ENCODE measurements at places on chromosomes 2 and 18. TPM values are rescaled to one million over a fixed set of nuclear protein-coding genes. Genes with fewer than 3 reads are reported as not detected.

DNA sequence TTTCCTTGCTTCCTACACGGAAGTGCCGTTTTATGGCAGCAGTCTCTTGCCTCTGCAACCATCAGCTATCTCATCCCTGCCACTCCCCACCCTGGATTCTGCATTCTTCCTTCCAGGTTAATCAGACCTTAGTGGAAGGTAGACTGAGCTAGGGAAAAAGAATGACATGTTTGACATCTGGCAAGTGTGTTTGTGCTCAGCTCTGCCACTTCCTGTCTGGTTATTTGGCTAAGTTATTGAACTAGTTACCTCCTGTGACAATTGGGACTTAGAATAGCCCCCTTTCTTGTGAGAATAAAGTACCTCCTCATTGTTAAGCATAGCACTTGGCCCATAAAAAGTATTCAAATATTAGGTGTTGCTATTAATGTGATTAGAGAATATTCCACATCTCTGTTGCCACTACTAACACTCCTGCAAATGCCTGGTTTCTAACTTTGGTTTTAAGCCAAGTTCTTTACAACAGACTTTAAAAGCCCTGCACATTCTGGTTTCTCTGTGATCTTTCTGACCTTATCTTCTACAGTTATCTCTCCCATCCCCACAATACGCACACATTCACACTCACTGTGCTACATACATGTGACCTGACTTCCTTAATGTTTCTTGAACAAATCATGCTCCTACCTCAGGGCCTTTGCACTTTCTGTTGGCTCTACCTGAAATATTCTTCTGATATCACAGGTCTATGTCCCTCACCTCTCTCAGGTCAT lies 10.8 kb upstream of the MAPRE2 start:
- peak overlapping the region; percentile 67 for H3K27ac ChIP-seq
- H3K4me1 ChIP-seq, result no peaks in the 10 kb centered on the region
- peak; percentile 75 for DNase-seq
- H3K4me3 ChIP-seq, result peak overlapping the region; percentile 33
- no peaks in the 10 kb centered on the region for H3K36me3 ChIP-seq

The SERPINB10 gene
- not detected for polyA plus RNA-seq

The KIF5C gene
- 16.0 TPM for polyA plus RNA-seq

The STK17B gene
- polyA plus RNA-seq, result 14.3 TPM

The SLC16A14 gene
- 1.9 TPM for polyA plus RNA-seq

The MRPL33 gene
- 126 TPM for polyA plus RNA-seq

- no peak for DNase-seq
- H3K4me1 ChIP-seq, result no peaks in the 10 kb centered on the region
- H3K4me3 ChIP-seq, result no peak overlapping the region
- no peaks in the 10 kb centered on the region for H3K27me3 ChIP-seq
- peaks cover 50% of the 10 kb centered on the region for H3K36me3 ChIP-seq
- H3K27ac ChIP-seq, result no peak overlapping the region
Observed at GRCh38 chr2:86025229-86025820, 80.4 kb downstream of the POLR1A start.

The RAX gene
- not detected for polyA plus RNA-seq

GRCh38 chr2:95016616-95017015 lies 8.9 kb upstream of the MAL start:
- H3K27ac ChIP-seq, result no peak overlapping the region
- H3K27me3 ChIP-seq, result peaks cover 8% of the 10 kb centered on the region
- H3K4me1 ChIP-seq, result no peaks in the 10 kb centered on the region
- H3K36me3 ChIP-seq, result no peaks in the 10 kb centered on the region
- no peak overlapping the region for H3K4me3 ChIP-seq

DNA sequence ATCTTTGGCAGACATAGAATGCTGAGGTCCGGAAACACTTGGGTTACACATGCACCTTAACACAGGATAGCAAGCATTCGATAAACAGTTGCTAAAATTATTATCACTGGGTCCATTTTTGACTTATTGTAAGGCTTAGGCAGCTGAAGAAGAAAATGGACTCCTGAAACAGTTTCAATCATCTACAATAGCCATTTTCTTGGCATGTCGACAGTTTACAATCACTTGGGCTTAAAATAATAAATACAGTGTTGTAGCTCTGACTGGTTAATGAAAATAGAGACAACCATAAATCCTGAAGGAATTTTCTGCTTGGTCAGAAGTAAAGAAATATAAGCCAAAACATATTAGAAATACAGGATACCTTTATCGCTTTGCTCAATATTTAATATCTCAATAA lies 169.2 kb downstream of the XIRP2 start:
- H3K36me3 ChIP-seq, result no peaks in the 10 kb centered on the region
- H3K4me3 ChIP-seq, result no peak overlapping the region
- H3K27ac ChIP-seq, result no peak overlapping the region
- H3K4me1 ChIP-seq, result no peaks in the 10 kb centered on the region
- no peak for DNase-seq

GRCh38 chr2:68879296-68879695 lies 8.1 kb upstream of the BMP10 start:
- no peak overlapping the region for H3K27ac ChIP-seq
- H3K27me3 ChIP-seq, result peaks cover 9% of the 10 kb centered on the region
- DNase-seq, result no peak

DNA sequence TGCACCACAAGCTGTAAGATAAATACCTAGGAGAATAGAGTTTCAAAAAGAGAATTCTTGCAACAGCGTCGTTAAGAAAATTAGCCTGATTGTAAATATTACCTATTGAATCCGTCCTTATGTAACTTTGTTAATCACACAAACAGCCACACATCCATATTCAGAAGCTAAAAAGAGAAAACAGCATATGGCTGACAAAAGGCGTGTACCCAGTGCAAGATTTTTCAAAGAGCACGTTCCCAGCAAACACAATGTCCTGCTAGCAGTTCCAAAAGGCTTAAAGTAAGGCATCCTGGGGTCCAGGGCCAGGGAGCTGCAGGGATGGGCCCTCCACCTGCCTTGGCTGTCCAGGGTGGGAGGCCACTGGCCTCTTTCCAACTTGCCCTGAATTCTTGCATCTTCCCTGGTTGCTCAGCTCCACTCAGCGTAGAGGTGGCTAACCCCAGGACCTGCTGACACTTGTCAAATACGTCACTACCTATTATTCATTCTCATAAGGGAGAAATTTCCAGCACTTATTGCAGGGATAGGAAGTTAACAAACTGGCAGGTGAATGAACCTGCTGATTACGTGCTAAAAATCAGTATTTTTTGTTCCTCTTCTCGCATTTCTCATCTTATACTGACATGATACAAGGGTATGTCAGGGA lies 102.1 kb upstream of the NEDD4L start:
- no peak for DNase-seq
- no peaks in the 10 kb centered on the region for H3K36me3 ChIP-seq
- no peaks in the 10 kb centered on the region for H3K27me3 ChIP-seq
- H3K27ac ChIP-seq, result no peak overlapping the region

GRCh38 chr2:127829845-127830246 lies 18.9 kb upstream of the WDR33 start:
- no peak overlapping the region for H3K4me3 ChIP-seq
- H3K4me1 ChIP-seq, result no peaks in the 10 kb centered on the region
- DNase-seq, result peak; percentile 24
- H3K27ac ChIP-seq, result no peak overlapping the region
- H3K36me3 ChIP-seq, result no peaks in the 10 kb centered on the region

GRCh38 chr2:219016721-219017120 lies 23.5 kb upstream of the CRYBA2 start:
- H3K4me3 ChIP-seq, result no peak overlapping the region
- DNase-seq, result no peak
- H3K27ac ChIP-seq, result no peak overlapping the region
- H3K4me1 ChIP-seq, result no peaks in the 10 kb centered on the region

GRCh38 chr2:96591054-96591453 lies 47.1 kb downstream of the KANSL3 start:
- no peak overlapping the region for H3K27ac ChIP-seq
- no peaks in the 10 kb centered on the region for H3K4me1 ChIP-seq
- DNase-seq, result no peak
- H3K36me3 ChIP-seq, result peaks cover 44% of the 10 kb centered on the region
- H3K4me3 ChIP-seq, result no peak overlapping the region

The MFSD6 gene
- polyA plus RNA-seq, result 21.8 TPM

DNA sequence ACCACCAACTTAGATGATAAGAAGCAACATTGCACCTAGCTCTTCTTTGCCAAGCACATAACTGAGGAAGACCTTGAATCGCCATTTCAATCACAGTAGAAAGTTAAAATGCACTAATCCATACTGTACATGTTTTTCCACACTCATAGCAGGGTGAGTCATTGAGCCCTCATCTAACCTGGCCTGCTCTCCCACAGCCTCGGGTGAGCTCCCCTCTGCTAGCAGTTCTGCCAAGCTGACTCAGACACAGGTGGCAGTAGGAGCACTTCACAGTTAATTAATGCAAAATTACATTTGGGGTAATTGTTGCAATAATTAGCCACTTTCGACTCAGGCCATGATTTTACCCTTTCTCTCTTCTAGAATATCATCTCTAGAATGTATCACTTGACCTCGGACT lies 1632.8 kb upstream of the CELF4 start:
- H3K36me3 ChIP-seq, result no peaks in the 10 kb centered on the region
- H3K4me3 ChIP-seq, result no peak overlapping the region
- H3K27ac ChIP-seq, result no peak overlapping the region
- no peak for DNase-seq
- H3K4me1 ChIP-seq, result no peaks in the 10 kb centered on the region

The INO80B gene
- polyA plus RNA-seq, result 34.7 TPM

- H3K36me3 ChIP-seq, result no peaks in the 10 kb centered on the region
- no peak overlapping the region for H3K27ac ChIP-seq
- H3K27me3 ChIP-seq, result no peaks in the 10 kb centered on the region
- no peak overlapping the region for H3K4me3 ChIP-seq
- DNase-seq, result no peak
Observed at GRCh38 chr2:92074549-92074898, 2796.7 kb upstream of the TEKT4 start.

The CCDC85A gene
- 1.0 TPM for polyA plus RNA-seq

The NLRC4 gene
- polyA plus RNA-seq, result 1.4 TPM

The MC5R gene
- 0.66 TPM for polyA plus RNA-seq

The GMCL1 gene
- 30.9 TPM for polyA plus RNA-seq

The CNOT9 gene
- 37.8 TPM for polyA plus RNA-seq

- DNase-seq, result no peak
- no peak overlapping the region for H3K27ac ChIP-seq
- H3K4me3 ChIP-seq, result no peak overlapping the region
- peaks cover 6% of the 10 kb centered on the region for H3K4me1 ChIP-seq
- H3K36me3 ChIP-seq, result no peaks in the 10 kb centered on the region
- H3K27me3 ChIP-seq, result no peaks in the 10 kb centered on the region
Observed at GRCh38 chr2:102707796-102708695, 53.8 kb upstream of the TMEM182 start.

DNA sequence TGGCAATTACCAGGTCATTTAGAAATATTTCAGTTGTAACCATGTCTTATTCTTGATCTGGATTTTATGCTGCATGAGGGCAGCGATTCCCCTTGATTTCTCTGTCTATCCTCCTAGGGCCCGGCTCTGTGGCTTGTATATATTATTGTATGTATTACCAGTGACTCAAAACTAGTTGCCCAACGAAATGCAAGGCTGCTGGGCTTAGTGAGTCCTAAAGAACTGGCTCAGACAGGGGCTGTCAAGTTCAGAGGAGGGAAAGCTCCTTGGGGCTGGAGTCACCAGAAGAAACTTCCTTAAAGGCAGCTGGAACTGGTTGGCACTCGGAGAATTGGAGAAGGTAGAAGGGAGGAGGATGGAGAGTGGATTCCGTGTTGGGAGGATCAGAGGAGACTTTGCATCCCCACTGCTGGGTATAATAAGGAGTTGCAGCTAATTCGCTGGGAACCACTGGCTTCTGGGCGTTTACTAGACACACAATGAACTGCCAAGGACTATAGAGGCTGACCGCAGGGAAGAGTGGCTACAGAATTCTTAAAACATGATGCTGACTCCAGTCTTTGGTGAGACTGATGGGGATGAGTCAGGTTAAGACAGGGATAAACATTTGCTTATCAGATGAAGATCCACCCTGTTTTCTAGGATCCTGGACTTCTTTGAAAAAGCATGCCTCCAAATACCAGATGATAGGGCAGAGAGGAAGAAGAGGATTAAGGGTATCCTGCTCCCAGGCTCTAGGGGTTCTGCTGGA lies 104.3 kb downstream of the PRKCE start:
- DNase-seq, result no peak
- H3K4me3 ChIP-seq, result no peak overlapping the region
- H3K27ac ChIP-seq, result no peak overlapping the region
- no peaks in the 10 kb centered on the region for H3K36me3 ChIP-seq
- no peaks in the 10 kb centered on the region for H3K27me3 ChIP-seq
- H3K4me1 ChIP-seq, result no peaks in the 10 kb centered on the region

DNA sequence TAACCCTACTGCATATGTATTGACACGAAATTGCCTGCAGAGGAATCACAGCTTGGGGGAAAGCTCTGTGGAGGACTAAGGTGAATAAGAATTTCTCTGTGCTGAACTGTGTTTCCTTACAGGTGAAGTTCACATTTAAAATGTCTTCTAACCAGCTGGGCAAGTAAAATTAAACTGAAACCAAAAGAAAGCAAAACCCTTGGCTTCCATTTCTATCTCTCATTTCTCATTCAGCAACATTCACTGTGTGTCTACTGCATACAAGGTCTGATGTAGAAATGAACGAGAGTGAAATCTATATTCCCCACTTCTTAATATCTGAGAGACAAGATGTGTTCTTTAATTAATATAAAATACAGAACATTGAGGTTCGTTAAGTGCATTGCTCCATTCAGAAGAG lies 397.3 kb downstream of the SOX11 start:
- no peak for DNase-seq
- H3K36me3 ChIP-seq, result no peaks in the 10 kb centered on the region
- no peak overlapping the region for H3K4me3 ChIP-seq
- H3K27me3 ChIP-seq, result no peaks in the 10 kb centered on the region
- no peaks in the 10 kb centered on the region for H3K4me1 ChIP-seq

GRCh38 chr18:55610506-55610905 lies 22.5 kb upstream of the TCF4 start:
- H3K27ac ChIP-seq, result no peak overlapping the region
- H3K4me3 ChIP-seq, result no peak overlapping the region
- no peak for DNase-seq
- no peaks in the 10 kb centered on the region for H3K4me1 ChIP-seq

- DNase-seq, result peak; percentile 2
- H3K36me3 ChIP-seq, result no peaks in the 10 kb centered on the region
- H3K4me1 ChIP-seq, result no peaks in the 10 kb centered on the region
Observed at GRCh38 chr2:196453613-196454047, 185.9 kb upstream of the CCDC150 start.

- no peak for DNase-seq
- peaks cover 21% of the 10 kb centered on the region for H3K36me3 ChIP-seq
- H3K27ac ChIP-seq, result no peak overlapping the region
- no peaks in the 10 kb centered on the region for H3K4me1 ChIP-seq
Observed at GRCh38 chr18:26046419-26047077, 43.9 kb downstream of the SS18 start.

DNA sequence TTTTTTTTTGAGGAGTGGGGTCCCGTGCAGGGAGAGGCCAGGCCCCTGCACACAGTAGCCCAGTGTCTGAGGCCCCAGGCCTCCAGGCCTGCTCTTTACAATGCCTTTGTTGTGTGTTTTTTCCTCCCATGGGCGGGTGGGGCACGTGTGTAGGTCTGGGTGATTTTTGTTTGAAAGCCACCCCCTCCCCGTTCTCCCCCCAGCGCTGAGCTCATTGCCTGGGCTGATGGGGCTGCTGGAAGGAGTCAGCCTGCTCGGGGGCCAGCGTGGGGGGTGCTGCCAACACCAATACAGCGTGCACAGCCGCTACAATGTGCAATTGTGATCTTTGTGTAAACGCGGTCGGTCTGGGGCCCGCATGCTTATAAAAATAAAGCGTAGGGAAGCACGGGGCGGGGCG lies 142.7 kb downstream of the DYSF start:
- H3K4me3 ChIP-seq, result no peak overlapping the region
- no peak overlapping the region for H3K27ac ChIP-seq
- peaks cover 10% of the 10 kb centered on the region for H3K4me1 ChIP-seq

The ACVR1C gene
- polyA plus RNA-seq, result 25.6 TPM

- no peaks in the 10 kb centered on the region for H3K36me3 ChIP-seq
- H3K4me1 ChIP-seq, result no peaks in the 10 kb centered on the region
- H3K4me3 ChIP-seq, result no peak overlapping the region
- no peak overlapping the region for H3K27ac ChIP-seq
- H3K27me3 ChIP-seq, result no peaks in the 10 kb centered on the region
Observed at GRCh38 chr2:47595687-47596086, 187.3 kb upstream of the MSH6 start.

The IER3IP1 gene
- polyA plus RNA-seq, result 30.9 TPM
